ENCODE measurements at places on chromosomes 7 and 10.

DNA sequence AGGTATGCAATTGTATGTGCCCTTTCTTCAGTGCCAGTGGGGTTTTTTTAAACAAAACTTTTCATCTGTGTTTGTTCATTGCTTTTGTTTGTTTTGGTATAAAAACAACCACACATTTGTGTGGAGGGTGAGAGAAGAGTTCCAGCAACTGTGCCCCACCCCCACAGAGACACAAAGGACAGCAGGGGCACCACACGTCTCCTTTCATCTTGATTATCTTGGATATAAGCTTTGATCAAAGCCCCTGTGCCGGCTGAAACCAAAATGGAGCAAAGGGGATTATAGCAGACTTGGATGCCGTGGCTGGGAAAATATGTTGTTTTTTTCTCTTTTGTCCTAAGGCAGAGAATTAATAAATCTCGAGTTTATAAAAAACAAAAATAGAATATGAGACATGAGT lies 111.8 kb upstream of the RSU1 start:
- no peak for DNase-seq

- no peak for DNase-seq
These were observed 69.9 kb downstream of the SYPL1 start for GRCh38 chr7:106042196-106042611.

GRCh38 chr7:7895754-7896153 lies 72.8 kb upstream of the GLCCI1 start:
- DNase-seq: peak; percentile 62

GRCh38 chr7:81111358-81111757 lies 192.5 kb upstream of the SEMA3C start:
- no peak for DNase-seq

DNA sequence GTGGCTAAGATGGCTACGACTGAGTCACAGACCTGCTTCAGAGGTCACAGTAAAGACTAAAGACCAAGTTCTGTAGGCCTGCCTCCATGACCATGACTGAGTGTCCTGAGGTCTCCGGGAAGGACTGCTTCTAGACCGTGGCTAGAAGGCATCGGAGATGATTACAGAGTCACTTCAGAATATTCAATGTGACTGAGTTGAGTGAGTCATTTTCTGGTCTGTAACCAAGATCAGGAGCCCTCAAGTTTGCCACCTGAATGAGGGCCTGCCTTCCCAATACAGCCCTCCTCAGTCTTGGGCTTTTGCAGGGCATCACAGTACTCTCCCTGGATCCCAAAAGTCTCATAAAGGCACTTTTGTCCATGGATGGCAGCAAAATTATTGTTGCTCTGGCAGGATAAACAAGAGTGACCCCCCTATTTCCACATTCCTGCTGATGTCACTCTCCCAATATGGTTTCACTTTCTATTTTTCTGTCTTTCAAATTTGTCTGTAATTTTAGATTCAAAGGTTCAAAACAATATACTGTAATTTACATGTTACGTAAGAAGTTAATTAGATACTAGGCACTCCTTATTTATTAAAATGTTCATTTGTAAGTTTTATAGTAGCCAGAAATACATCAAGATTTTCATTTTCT lies 47.7 kb upstream of the ZNF92 start:
- DNase-seq: no peak

DNA sequence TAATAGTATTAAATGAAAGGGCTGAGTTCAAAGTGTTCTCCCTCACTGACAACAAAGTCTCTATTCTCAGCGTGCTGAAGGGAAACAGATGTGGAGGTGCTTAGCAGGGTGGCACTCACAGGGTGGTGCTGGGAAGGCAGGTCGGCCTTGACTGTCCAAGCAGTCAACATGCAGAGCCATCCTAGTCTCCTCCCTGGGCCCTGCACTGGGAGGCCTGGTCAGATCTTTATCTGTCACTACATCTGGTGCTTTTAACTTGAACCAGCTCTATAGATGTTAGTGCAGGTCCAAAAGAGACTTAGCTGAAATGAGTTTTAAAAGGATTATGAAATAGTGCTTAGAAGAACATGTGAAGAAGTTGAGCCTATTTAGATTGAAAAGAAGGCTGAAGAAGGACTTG lies 82.1 kb downstream of the AVL9 start:
- DNase-seq: no peak

DNA sequence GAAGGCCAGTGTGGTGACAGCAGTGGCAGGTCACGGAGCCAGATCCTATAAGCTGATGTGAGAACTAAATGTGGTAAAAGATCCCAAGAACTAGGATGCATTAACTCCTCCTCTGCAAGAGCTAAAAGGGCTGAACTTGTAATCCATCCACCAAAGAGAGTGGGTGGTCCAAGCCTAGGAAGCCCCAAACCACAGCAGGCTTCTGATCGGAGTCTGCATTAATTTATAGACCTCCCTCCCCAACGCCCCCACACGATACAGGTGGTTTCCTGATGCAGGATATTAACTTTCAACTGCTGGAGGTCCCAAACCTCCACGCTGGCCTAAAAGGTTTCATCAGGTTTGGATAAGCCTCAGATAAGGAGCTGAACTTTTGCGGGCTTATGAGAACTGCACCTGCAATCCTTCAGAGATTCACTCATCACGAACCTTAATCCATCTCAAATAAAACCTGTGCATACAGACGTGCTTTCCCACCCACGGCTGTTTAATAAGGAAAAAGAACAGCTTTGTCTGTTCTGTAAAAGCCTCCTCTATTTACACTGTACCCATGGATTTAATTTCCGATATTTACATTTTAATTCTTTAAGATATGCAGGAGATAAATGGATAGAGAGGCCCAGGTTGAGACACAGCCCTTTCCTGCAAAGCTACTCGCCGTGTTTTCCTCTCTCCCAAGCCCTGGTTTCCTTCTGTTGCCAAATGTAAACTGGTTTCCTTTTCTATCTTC lies 74.9 kb downstream of the GFRA1 start:
- DNase-seq: no peak

GRCh38 chr7:46625032-46625431 lies 704.0 kb upstream of the IGFBP3 start:
- DNase-seq: no peak

DNA sequence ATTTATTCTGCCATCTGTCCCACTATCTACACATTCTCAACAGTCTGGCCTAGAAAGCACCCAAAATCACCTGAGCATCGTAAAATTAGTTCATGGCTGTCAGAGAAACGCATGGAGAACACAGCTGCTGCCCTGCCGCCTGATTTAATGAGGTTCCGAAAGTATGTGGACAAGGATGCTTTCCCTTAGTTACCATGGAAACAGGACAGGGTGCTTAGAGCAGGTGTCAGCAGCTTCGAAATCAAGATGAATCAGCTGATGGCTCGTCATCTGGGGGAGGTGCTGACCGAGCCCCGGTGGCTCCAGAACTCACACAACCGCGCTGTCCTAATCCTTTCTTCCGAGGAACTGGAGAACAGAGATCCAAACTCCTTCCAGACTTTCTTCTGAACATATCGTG lies 151.5 kb downstream of the TEX36 start:
- peak; percentile 54 for DNase-seq

GRCh38 chr10:63376560-63377304 lies 89.0 kb downstream of the JMJD1C start:
- DNase-seq: no peak

GRCh38 chr10:113037218-113037617 lies 87.2 kb downstream of the TCF7L2 start:
- no peak for DNase-seq

- DNase-seq: no peak
These were observed 1.3 kb downstream of the PTN start for GRCh38 chr7:137342265-137342664.

DNA sequence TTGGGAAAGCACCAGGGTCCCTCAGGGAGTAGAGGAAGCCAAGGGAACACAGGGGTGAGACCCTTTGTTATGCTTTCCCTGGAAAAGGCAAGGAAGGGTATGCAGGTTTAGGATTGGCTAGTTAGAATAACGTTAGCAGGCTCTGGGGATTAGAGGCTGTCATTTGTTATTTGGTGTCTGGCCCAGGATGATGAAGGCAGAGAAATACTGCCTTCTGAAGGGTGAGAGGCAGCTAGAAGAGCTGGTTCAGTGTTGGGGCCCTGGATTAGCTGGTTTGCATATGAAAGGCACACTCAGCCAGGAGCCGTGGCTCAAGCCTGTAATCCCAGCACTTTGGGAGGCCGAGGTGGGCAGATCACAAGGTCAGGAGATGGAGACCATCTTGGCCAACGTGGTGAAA lies 3.0 kb upstream of the PILRA start:
- no peak for DNase-seq

- DNase-seq: no peak
These were observed 189.6 kb downstream of the TNS3 start for GRCh38 chr7:47392241-47392759.

GRCh38 chr7:155913719-155914118 lies 101.5 kb upstream of the SHH start:
- no peak for DNase-seq

GRCh38 chr10:30462513-30462912 lies 28.5 kb downstream of the MAP3K8 start:
- no peak for DNase-seq

- DNase-seq: no peak
These were observed 3.8 kb downstream of the SFXN2 start for GRCh38 chr10:102718220-102718619.

DNA sequence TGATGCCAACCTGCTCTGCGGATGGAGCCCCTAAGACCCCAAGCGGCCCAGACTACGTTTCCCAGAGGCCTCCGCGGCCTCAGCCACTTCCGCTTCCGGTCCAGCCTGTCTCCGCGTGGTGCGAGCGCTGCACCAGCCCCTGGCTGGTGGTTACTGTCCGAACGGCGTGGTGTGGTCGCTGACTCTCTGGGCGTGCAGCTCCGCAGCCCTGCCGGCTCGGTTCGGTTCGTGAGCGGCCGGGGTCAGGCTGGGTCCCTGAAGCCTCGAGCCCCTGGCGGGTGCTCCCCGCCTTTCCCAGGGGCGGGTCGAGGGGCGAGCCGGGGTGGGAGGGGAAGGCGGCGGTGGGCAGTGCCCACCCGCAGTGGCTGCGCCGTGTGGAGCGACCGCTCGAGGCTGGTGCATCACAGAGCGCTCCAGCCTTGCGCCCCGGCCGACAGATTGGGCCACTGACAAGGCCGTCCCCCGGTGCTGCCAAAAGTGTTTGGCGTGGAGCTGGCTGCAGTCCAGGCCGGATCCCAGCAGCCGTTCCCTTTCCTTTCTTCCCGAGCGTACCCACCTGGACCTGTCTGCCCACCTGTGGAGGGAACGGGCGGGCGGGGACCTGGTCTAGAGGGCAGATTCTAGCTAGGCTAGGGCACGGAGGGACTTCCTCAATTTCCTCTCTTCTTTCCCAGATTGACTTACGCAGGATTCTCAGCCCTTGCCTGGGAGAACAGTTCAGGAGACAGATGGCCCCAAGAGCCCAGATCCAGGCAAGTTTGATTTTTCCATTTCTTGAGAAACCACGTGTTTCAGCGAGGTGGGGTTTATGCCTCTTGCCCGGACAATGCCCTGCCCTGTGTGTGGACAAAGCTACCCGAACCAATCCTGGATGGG lies at the start of gene ZNF485:
TSS of gene ZNF485 (plus strand) at position 116 of the 876 bp plus-strand sequence. CDS start at position 729, 613 bp downstream.
- peak; percentile 59 for DNase-seq
